ENCODE measurements at places on chromosomes 4 and X. TPM values are rescaled to one million over a fixed set of nuclear protein-coding genes. Genes with fewer than 3 reads are reported as not detected.

COX7B2 gene
- not detected for total RNA-seq

MCF2 gene
- total RNA-seq = 0.83 TPM

RASSF6 gene
- 0.26 TPM for total RNA-seq

NWD2 gene
- total RNA-seq = 0.19 TPM

CCDC110 gene
- total RNA-seq = 5.1 TPM

SPATA4 gene
- total RNA-seq = 1.0 TPM

EPHA5 gene
- 0.42 TPM for total RNA-seq

LONRF3 gene
- total RNA-seq = 16.2 TPM

TCP11X2 gene
- total RNA-seq = not detected

HTRA3 gene
- 74.6 TPM for total RNA-seq

MGAT4D gene
- not detected for total RNA-seq

MAGEC3 gene
- total RNA-seq = not detected

SLC26A1 gene
- not detected for total RNA-seq

STK26 gene
- total RNA-seq = 15.9 TPM

P2RY8 gene
- total RNA-seq = 3.1 TPM

RNF150 gene
- 43.6 TPM for total RNA-seq

RHOXF1 gene
- total RNA-seq = not detected

CLIC2 gene
- total RNA-seq = 12.0 TPM

RTL3 gene
- total RNA-seq = 2.9 TPM

CT45A7 gene
- not detected for total RNA-seq

GAGE12H gene
- not detected for total RNA-seq

MTTP gene
- total RNA-seq = 0.57 TPM

STATH gene
- not detected for total RNA-seq

GPC3 gene
- total RNA-seq = 1.2 TPM

VCX gene
- total RNA-seq = not detected

L1CAM gene
- total RNA-seq = 47.9 TPM

TLR7 gene
- total RNA-seq = 0.23 TPM

SPANXA2 gene
- total RNA-seq = not detected

PCYT1B gene
- 11.7 TPM for total RNA-seq

GCNA gene
- total RNA-seq = 0.65 TPM

SYTL5 gene
- total RNA-seq = not detected

SFRP2 gene
- total RNA-seq = 38.2 TPM

UBE2K gene
- total RNA-seq = 31.7 TPM

RPS6KA6 gene
- 3.2 TPM for total RNA-seq

ETDA gene
- total RNA-seq = not detected

SCLT1 gene
- 8.4 TPM for total RNA-seq

RIBC1 gene
- total RNA-seq = 1.7 TPM

OPRPN gene
- not detected for total RNA-seq

TADA2B gene
- 30.6 TPM for total RNA-seq

RADX gene
- 1.7 TPM for total RNA-seq

SOD3 gene
- 431 TPM for total RNA-seq

SYTL4 gene
- total RNA-seq = 30.7 TPM

FRMD7 gene
- total RNA-seq = not detected

DCAF12L2 gene
- not detected for total RNA-seq

CCKAR gene
- total RNA-seq = 1.3 TPM

CENPVL2 gene
- total RNA-seq = not detected

PCDH7 gene
- total RNA-seq = 356 TPM

MAOA gene
- total RNA-seq = 636 TPM

DCHS2 gene
- 5.8 TPM for total RNA-seq

CXorf66 gene
- total RNA-seq = not detected

FAM47E gene
- 2.0 TPM for total RNA-seq

SPANXC gene
- not detected for total RNA-seq

WAS gene
- 3.2 TPM for total RNA-seq

REELD1 gene
- 0.83 TPM for total RNA-seq

USP17L12 gene
- total RNA-seq = not detected

SLC6A14 gene
- total RNA-seq = not detected

FOXR2 gene
- total RNA-seq = not detected

TLR6 gene
- total RNA-seq = 1.7 TPM

GLOD5 gene
- not detected for total RNA-seq
